ENCODE measurements at places on chromosomes 12 and 14.

GRCh38 chr12:104514092-104514810 lies 57.5 kb downstream of the CHST11 start:
- no peaks in the 10 kb centered on the region for H3K36me3 ChIP-seq
- H3K4me1 ChIP-seq, result no peaks in the 10 kb centered on the region
- no peak overlapping the region for H3K27ac ChIP-seq
- no peaks in the 10 kb centered on the region for H3K27me3 ChIP-seq
- no peak for DNase-seq

GRCh38 chr12:60205500-60205899 lies 609.7 kb downstream of the SLC16A7 start:
- H3K4me1 ChIP-seq, result no peaks in the 10 kb centered on the region
- no peak overlapping the region for H3K27ac ChIP-seq
- no peak overlapping the region for H3K4me3 ChIP-seq
- no peaks in the 10 kb centered on the region for H3K36me3 ChIP-seq

DNA sequence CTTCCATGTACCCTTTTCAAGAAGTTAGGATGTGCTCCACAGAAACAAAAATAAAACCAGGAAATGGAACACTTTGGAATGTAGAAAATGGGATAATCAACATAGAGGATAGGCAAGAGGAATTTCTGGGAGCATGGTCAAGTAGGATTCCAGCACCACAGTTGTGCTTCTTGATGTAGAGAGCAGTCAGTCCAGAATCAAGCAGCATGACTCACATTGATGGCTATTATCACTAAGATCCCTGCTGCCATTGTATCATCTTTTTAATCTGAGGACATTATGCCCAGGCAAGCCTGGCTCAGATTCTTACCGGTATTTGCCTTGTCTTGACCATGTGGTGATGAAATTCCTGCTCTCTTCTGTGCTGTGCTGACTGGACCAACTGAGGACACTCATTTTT lies 5.7 kb downstream of the ETFRF1 start:
- H3K4me1 ChIP-seq, result no peaks in the 10 kb centered on the region
- no peak overlapping the region for H3K27ac ChIP-seq
- no peaks in the 10 kb centered on the region for H3K36me3 ChIP-seq
- no peak overlapping the region for H3K4me3 ChIP-seq

- no peak overlapping the region for H3K4me3 ChIP-seq
- no peak overlapping the region for H3K27ac ChIP-seq
- DNase-seq, result no peak
- peaks cover 63% of the 10 kb centered on the region for H3K36me3 ChIP-seq
- H3K27me3 ChIP-seq, result no peaks in the 10 kb centered on the region
Observed at GRCh38 chr12:53510181-53510812, 3.0 kb upstream of the NPFF start.

- H3K4me3 ChIP-seq, result no peak overlapping the region
- no peaks in the 10 kb centered on the region for H3K36me3 ChIP-seq
- H3K27ac ChIP-seq, result no peak overlapping the region
- no peaks in the 10 kb centered on the region for H3K4me1 ChIP-seq
- no peak for DNase-seq
Observed at GRCh38 chr12:105721051-105721825, 390.7 kb downstream of the C12orf75 start.

- H3K27ac ChIP-seq, result no peak overlapping the region
- no peak overlapping the region for H3K4me3 ChIP-seq
- no peaks in the 10 kb centered on the region for H3K4me1 ChIP-seq
- no peaks in the 10 kb centered on the region for H3K27me3 ChIP-seq
- no peaks in the 10 kb centered on the region for H3K36me3 ChIP-seq
- no peak for DNase-seq
Observed at GRCh38 chr12:71727958-71728357, 26.7 kb upstream of the RAB21 start.

DNA sequence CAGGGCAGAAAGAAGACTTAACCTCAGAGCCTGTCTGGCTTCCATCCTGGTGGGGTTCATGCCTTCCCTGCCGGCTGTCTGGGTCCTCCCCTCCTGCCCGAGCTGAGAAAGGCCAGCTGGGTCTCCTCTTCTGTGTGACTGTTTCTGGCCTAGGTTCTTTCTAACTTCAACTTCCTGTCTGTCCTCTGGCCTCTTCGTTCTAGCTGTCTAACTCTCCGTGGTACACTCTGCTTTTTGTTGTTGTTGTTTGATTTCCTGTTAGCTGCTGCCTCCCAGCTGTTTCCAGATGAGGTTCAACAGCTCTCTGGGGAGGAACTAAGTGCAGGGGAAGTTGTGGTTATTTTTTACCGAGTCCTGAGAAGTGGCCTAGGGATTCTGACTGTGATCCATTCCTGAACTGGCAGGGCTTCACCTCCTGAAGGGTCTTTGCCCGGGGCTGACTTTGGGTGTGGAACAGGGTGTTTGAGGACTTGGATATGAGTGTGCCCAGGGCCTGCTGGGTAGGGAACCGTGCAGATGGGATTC lies 3.2 kb downstream of the MLXIP start:
- peaks cover 63% of the 10 kb centered on the region for H3K4me1 ChIP-seq
- peak overlapping the region; percentile 75 for H3K4me3 ChIP-seq
- no peaks in the 10 kb centered on the region for H3K27me3 ChIP-seq

DNA sequence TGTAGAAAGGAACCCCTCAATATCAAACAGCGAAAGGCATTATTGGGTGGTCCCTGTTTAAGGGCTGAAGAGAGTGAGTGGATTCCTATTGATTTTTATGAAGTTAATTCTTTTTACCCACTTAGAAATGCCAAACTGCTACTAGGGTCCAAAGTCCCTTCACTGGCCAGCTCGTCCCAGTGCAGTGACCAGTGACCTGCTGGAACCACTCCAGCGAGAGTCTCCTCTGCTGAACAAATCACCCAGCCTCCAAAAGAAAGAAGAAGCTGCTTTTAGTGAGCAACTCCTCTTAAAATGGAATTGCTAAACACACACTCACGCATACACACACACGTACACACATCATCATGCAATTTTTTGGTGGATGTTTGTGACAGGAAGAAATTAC lies 198.2 kb upstream of the PLEKHG7 start:
- no peak for DNase-seq
- H3K36me3 ChIP-seq, result no peaks in the 10 kb centered on the region
- H3K27ac ChIP-seq, result peak overlapping the region; percentile 46
- no peak overlapping the region for H3K4me3 ChIP-seq

DNA sequence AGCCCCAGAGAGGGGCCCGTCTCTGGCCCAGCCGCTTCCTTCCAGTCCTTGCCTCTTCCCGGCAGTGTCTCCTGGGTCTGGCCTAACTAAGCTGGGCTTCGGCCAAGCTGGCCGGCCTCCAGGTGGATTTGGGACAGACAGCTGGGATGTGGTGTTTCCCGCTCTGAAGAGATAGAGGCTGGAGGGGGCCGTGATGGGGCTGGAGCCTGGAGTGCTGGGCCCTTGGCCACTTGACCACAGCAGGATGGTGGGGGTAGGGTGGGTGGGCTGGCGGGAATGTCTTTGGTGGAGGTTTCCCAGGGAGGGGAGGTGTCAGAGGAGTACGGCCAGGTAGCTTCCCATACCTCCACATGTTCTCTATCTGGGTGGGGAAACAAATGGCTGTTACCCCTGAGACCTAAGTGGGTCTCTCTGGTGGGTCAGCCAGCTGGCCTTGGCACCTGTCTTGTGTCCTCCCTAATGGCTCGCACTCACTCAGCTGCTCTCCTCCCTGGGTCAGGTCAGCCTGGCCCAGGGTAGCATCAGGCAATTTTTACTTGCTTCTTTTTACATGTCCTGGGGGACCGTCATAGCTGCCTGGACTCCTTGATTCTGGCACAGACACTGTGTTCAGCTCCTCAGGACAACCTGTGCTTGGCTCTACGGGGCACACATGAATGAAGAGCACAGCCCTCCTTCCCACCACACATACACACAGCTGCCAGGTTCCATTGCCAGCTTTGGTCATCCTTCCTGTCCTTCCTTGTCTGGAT lies 19.8 kb upstream of the PGF start:
- DNase-seq, result peak; percentile 30
- H3K27ac ChIP-seq, result peak overlapping the region; percentile 31
- no peak overlapping the region for H3K4me3 ChIP-seq

GRCh38 chr12:100672075-100672592 lies 98.7 kb downstream of the GAS2L3 start:
- H3K27me3 ChIP-seq, result no peaks in the 10 kb centered on the region
- H3K4me1 ChIP-seq, result no peaks in the 10 kb centered on the region
- no peak overlapping the region for H3K4me3 ChIP-seq
- H3K27ac ChIP-seq, result no peak overlapping the region
- no peaks in the 10 kb centered on the region for H3K36me3 ChIP-seq

DNA sequence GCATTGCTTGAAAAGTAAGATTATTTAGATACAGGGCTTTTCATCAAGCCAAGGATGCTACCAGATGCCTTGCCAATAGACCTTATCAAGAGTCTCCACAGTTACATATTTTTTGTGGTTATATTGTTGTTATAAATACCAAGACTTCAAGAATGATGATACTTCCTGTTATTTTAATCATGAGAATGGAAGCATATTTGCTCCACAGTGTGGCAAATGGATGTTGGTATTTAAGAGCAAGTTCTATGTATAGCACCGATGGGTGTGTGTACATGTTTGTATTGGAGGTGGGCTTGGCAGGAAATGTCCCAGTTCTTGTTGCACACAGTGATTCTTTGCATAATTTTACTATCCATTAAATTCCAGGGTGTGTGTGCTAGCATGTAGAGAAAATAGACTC lies 4.4 kb upstream of the NID2 start:
- peaks cover 16% of the 10 kb centered on the region for H3K4me1 ChIP-seq
- no peak for DNase-seq
- H3K4me3 ChIP-seq, result no peak overlapping the region
- no peak overlapping the region for H3K27ac ChIP-seq
- no peaks in the 10 kb centered on the region for H3K27me3 ChIP-seq

GRCh38 chr12:109606320-109607028 lies 32.9 kb downstream of the MVK start:
- H3K4me1 ChIP-seq, result no peaks in the 10 kb centered on the region
- no peak for DNase-seq
- no peaks in the 10 kb centered on the region for H3K36me3 ChIP-seq
- no peaks in the 10 kb centered on the region for H3K27me3 ChIP-seq
- no peak overlapping the region for H3K27ac ChIP-seq

GRCh38 chr12:111819191-111820158 lies 22.6 kb upstream of the MAPKAPK5 start:
- H3K27ac ChIP-seq, result no peak overlapping the region
- no peaks in the 10 kb centered on the region for H3K27me3 ChIP-seq
- peak; percentile 61 for DNase-seq
- H3K4me3 ChIP-seq, result no peak overlapping the region
- H3K4me1 ChIP-seq, result no peaks in the 10 kb centered on the region

- H3K36me3 ChIP-seq, result no peaks in the 10 kb centered on the region
- no peak overlapping the region for H3K4me3 ChIP-seq
- H3K27me3 ChIP-seq, result peaks cover 4% of the 10 kb centered on the region
- DNase-seq, result no peak
- no peak overlapping the region for H3K27ac ChIP-seq
Observed at GRCh38 chr12:49962861-49963765, 1.4 kb downstream of the AQP5 start.

GRCh38 chr14:96597680-96598079 lies 95.5 kb downstream of the PAPOLA start:
- no peak overlapping the region for H3K27ac ChIP-seq
- H3K36me3 ChIP-seq, result no peaks in the 10 kb centered on the region
- H3K4me1 ChIP-seq, result no peaks in the 10 kb centered on the region
- H3K4me3 ChIP-seq, result no peak overlapping the region
- peaks cover 2% of the 10 kb centered on the region for H3K27me3 ChIP-seq

- H3K36me3 ChIP-seq, result no peaks in the 10 kb centered on the region
- peak; percentile 43 for DNase-seq
- no peaks in the 10 kb centered on the region for H3K27me3 ChIP-seq
- H3K4me1 ChIP-seq, result peaks cover 4% of the 10 kb centered on the region
- H3K27ac ChIP-seq, result no peak overlapping the region
- no peak overlapping the region for H3K4me3 ChIP-seq
Observed at GRCh38 chr12:614411-614970, 48.8 kb downstream of the NINJ2 start.

- H3K4me1 ChIP-seq, result no peaks in the 10 kb centered on the region
- no peak overlapping the region for H3K4me3 ChIP-seq
- no peaks in the 10 kb centered on the region for H3K27me3 ChIP-seq
- H3K27ac ChIP-seq, result no peak overlapping the region
Observed at GRCh38 chr12:169528-170370, 44.2 kb downstream of the SLC6A12 start.

DNA sequence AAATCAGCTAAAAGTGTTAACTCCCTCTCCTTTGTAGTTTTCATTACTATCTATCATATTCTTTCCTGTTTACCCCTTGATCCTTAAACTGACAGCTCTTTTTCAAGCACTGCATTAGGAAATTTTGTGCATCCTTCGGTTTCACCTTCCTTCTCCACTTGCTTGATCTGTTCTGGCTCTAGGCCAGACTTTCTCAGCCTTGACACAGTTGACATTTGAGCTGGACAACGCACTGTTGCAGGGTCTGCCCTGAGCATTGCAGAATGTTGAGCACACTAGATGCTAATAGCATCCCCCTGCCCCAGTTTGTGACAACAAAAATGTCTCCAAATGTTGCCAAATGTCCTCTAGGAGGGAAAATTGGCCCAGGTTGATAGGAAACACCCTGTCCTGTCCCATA lies 75.4 kb upstream of the KCNJ8 start:
- H3K36me3 ChIP-seq, result no peaks in the 10 kb centered on the region
- H3K4me3 ChIP-seq, result no peak overlapping the region
- H3K27me3 ChIP-seq, result no peaks in the 10 kb centered on the region
